ENCODE measurements at places on chromosomes 1 and 21.

DNA sequence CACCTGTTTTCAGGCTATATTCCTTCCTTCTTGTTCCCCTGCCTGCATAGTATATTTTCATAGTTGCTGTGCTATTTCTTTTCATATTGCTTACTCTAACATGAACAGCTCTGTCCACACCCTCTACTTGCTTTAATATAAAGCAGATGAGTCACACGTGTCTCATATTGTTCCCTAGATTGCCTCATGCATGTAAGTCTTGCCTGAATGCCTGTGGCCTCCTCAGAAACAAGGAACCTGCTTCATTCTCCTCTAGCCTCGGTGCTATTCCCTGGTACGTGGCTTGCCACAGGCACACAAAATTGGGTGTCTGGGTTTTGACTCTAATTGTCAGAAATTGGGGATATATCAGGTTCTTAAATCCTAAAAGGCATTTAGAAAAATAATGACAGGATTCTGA lies 16.5 kb upstream of the PKP1 start:
- no peak for DNase-seq

GRCh38 chr1:208209286-208209685 lies 34.9 kb downstream of the PLXNA2 start:
- DNase-seq = no peak

DNA sequence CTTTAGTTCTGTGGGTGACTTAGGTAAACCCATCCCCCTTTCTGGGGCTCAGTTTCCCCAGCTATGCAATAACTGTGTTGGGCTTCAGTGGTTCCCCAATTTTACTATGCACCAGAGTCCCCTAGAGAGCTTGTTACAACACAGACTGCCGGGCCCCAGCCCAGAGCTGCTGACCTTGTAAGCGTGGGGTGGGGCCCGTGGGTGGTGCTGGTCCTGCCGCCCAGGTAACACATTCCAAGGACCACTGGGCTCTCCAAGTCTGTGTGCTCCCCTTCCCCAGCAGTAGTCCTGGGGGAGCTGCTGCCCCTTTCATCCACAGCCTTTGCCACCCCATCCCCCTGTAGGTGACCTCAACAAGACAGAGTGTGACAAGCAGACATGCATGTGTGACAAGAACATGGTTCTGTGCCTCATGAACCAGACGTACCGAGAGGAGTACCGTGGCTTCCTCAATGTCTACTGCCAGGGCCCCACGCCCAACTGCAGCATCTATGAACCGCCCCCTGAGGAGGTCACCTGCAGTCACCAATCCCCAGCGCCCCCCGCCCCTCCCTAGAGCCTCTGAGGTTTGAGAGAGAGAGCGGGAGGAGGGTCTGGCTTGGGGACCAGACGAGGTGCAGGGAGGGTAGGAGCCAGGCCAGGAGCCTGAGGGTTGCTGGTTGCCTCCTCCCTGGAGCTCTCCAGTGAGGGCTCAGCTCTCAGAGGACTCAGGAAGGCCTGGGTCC lies 8.9 kb downstream of the PLA2G2F start:
- DNase-seq = no peak

- no peak for DNase-seq
Measured at GRCh38 chr21:36100971-36101641, 31.3 kb downstream of the CBR1 start.

GRCh38 chr1:6438047-6438525 lies 13.5 kb downstream of the ESPN start:
- peak; percentile 88 for DNase-seq

DNA sequence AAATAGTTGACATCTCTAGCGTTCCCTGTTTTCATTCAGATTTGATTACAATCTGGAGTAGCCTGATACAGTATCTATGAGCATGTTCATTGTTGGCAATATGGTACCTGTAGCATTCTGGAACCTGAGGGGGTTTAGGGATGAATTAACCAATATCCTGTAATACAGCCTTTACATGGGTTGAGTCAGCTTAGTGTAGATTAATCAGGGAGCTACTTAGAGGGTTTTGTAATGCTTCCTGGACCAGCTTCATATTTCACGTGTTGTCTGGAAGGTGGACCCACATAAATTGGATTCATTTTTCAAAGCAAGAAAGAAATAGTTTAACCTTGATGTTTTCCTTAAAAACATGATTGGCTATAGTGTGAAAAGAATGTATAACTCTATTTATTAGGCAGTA lies 3.6 kb downstream of the OTUD3 start:
- DNase-seq = no peak

DNA sequence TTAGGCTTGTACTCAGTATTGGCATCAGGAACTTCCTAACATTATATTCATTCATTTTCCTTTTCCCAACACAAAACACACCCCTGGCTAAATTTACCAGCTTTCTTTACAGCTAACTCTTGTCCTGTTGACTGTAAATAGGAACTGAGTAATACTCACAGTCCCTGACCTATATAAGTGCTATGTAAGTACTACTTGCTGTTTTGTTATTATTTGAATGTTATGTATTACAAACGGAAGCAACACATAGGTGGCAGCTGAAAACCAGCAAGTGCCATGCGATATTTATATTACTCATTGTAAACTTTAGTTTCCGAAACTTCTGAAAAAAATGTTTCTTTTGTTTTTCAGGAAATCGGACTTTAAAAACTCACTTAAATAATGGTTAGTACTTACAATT lies 21.5 kb downstream of the PTGER3 start:
- no peak for DNase-seq

GRCh38 chr1:30148676-30149075 lies 574.7 kb downstream of the MATN1 start:
- no peak for DNase-seq

GRCh38 chr1:167412072-167412471 lies 106.3 kb downstream of the CD247 start:
- no peak for DNase-seq

GRCh38 chr1:25039229-25039628 lies 109.2 kb upstream of the RUNX3 start:
- DNase-seq = no peak

GRCh38 chr21:46011267-46011967 lies 29.8 kb downstream of the COL6A1 start:
- DNase-seq = no peak

GRCh38 chr1:119372503-119373086 lies 4.0 kb downstream of the HAO2 start:
- DNase-seq = peak; percentile 70

DNA sequence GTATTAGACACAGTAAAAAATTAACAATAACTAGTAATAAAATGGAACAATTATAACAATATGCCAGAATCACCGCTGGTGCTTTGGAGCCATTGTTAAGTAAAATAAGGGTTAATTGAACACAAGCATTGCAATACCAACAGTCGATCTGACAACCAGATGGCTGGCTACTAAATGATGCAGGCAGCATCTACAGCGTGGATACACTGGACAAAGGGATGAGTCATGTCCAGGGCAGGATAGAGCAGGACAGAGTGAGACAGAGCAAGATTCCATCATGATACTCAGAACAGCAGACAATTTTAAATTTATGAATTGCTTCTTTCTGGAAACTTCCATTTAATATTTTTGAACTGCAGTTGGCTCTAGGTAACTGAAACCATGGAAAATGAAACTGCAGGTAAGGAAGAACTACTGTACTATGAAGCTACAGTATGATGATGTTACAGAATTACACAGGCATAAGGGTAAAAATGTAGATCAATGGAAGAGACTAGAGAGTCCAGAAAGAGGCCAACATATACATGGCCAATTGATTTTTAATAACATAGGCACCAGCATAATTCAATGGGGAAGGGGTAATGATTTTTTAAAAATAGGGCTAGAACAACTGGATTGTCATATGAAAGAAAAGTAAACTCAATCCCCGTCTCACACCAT lies 168.7 kb downstream of the RRAGC start:
- no peak for DNase-seq

GRCh38 chr1:172882791-172883386 lies 167.9 kb downstream of the TNFSF18 start:
- DNase-seq = no peak

DNA sequence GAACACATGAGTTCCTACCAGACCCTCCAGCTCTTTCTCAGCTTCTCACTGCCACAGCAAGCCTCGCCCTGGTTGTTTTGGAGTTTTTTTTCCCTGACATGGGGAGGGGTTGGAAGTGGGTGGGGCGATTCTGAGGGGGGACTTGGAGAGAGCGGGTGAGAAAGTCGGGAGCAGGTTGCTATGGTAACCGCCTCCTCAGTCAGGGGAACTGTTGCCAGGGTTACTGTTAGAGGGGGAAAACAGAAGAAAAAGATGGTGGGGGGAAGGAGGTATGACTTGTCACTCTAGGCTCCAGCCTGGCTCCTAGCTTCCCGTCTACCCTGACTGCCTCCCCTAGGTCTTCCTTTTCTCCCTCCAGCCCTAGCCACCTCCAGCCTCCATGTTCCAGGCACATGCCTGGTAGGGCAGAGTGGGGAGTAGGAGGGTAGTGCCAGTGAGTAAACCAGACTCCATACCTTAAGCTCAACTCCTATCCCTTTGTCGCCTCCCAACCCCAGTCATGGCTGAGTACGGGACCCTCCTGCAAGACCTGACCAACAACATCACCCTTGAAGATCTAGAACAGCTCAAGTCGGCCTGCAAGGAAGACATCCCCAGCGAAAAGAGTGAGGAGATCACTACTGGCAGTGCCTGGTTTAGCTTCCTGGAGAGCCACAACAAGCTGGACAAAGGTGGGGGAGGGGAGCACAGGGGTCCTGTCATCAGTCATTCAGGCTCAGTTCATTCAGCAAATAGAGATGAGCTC lies 6.0 kb downstream of the PEA15 start:
- no peak for DNase-seq

DNA sequence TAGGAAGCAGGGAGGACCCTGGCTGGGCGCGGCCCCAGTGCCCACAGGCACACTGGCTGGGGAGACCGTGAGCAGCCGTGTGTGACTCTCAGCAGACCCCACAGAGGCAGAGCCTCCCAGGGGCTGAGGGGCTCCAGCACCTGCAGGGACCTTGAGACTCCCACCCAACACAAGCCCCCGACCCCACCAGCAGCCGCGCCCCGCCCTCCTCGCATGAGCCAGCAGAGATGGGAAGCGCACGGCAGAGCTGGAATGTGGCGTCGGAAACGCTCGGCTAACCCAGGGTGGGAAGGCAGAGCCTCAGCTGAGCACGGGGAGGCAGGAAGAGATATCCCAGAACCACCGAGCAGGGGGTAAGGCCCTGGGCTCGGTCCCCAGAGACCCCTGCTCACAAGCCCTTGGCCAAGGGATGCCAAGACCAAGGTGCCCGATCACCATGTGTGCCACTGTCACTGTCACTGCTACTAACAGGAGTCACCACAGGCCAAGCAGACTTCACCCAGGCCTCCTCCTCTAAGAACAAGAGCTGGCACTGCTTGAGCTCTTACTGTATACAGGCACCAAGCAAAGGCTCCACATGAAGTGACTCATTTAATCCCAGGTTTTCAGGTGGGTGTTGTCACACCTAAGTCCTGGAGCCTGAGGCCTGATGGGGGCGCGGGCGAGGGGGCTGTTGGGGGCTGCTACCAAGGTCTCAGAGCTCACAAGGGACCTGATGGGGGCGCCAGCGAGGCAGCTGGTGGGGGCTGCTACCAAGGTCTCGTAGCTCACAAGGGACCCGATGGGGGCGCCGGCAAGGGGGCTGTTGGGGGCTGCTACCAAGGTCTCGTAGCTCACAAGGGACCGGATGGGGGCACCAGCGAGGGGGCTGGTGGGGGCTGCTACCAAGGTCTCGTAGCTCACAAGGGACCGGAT lies 20.1 kb downstream of the MEGF6 start:
- peak; percentile 67 for DNase-seq

DNA sequence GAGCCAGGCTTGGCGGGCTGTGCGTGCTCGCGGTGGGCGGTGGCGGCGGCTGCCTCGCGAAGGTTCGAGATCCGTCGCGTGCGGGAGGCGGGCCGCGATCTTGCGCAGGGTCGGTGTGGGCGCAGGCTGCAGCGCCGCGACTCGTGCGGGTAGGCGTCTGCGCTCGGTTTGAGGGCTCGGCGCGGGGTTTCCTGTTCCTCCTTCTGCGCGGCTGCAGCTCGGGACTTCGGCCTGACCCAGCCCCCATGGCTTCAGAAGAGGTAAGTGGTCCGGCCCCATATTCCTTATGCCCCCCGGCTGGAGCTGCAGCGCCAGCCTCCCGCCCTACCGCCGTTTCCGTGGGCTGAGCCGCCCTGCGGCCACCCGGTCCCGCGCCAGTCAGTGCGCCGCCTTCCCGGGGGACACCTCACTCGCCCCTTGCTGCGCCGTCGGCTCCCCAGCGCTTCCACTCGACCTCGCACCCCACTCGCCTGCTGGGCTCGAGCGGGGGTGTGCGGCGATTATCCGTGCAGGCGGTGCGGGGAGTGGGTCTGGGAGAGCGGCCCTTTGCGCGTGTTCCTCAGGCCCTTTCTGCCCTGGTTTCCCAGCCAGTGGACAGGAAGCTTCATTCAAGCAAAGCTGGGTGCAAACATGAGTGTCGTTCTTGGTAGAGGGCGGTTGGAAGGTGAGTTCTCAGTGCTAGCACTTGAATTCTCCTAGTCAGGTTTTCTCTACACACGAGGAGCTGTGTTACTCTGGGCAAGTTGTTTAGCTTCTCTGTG lies at the start of gene CACYBP:
TSS of gene CACYBP (plus strand) at position 12 of the 761 bp plus-strand sequence. CDS start at position 246, 234 bp downstream.
- no peak for DNase-seq

GRCh38 chr1:74395571-74395970 lies 116.8 kb downstream of the LRRC53 start:
- no peak for DNase-seq

DNA sequence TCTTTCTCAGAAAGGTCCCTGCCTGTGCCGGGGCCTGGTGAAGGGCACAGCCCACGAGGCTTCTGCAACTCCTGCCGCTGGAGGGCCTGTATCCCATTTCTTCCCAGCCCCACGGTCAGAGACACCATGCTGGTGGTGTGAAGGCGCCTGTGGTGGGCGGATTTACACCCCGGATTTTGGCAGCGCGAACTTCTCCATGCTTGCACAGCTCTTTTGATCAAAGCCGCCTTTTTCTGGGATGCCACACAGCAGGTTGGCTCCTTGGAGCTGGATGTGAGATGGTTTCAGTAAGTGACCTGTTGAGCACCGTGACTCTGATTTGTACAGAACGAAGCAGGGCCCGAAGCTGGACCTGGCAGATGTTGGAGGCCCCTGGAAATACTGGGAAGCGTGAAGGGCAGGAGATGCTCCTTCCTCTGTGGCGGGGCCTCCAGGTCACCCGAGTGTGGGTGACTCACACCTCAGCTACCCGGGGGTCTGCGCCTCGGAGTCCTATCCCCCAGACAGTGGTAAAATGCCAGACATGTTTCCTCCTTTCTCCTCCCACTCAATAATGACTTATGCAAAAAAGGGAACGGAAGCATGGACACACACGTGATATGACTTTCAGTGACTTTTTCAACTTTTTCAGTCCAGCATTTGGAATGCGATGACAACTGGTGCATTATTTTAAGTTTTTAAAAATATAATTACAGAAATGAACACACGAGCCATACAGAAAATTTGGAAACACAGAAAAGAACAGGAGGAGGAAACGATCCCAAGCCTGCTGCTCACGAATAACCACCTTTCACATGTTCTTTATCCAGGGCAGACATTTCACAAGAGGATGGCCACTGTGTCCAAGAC lies 9.0 kb downstream of the UMODL1 start:
- no peak for DNase-seq

Data from iPS-NIHi11 (cell line).